Fibroblast of skin of left biceps (primary cell): ENCODE measurements at places on chromosomes 1 and 21.

GRCh38 chr1:18049228-18049627 lies 58.4 kb upstream of the IGSF21 start:
- DNase-seq: no peak

- no peak for DNase-seq
These were observed 15.2 kb downstream of the DDX20 start for GRCh38 chr1:111770916-111771315.

DNA sequence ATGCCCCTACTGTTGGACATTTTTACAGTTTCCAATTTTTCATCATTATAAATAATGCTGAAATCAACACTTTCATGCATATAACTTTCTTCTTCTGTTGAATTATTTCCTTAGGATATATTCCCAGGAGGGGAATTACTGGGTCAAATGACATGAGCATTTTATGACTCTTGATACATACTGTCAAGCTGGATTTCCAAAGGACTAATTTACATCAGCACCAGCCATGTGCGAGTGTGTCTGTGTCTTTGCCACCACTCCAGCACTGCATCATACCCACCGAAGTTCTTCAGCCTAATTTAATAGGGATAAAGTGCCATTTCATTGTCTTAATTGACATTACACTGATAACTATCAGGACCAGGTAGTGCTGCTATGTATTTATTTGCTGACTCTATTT lies 146.7 kb downstream of the CSMD2 start:
- DNase-seq: no peak

- DNase-seq: no peak
These were observed 144.1 kb upstream of the HOOK1 start for GRCh38 chr1:59670662-59671061.

DNA sequence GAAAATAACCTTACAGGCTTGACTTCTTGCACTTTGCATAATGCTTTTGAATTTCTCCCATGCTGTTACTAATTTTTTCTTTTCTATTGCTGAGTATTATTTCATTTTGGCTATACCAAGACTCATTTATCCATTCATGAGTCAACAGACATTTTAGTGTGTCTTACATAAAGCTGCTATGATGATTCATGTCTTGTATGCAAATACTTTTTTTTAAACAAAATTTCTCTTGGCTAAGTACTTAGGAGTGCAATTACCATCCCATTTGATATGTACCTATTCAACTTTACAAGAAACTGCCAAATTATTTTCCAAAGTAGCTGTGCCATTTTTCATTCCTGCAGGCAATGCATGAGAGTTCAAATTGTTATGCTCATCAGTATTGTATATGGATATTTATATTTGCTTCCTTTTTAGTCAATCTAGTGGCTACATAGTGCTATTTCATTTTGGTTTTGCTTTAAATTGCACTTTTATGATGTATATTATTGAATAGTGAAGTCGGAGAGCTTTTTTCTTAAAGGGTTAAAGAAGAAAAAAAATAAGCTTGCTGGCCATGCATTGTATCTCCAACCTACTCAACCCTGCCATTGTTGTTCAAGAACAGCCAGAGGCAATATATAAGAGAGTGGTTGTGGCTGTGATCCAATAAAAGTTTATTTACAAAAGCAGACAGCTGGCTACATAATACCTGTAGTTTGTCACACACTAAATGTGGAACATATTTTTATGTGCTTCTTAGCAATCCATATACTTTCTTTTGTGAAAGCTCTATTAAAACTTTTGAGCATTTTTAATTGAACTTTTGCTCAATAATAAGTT lies 862.8 kb downstream of the KCNT2 start:
- DNase-seq: no peak

- DNase-seq: no peak
These were observed 31.1 kb downstream of the A3GALT2 start for GRCh38 chr1:33289858-33290154.

DNA sequence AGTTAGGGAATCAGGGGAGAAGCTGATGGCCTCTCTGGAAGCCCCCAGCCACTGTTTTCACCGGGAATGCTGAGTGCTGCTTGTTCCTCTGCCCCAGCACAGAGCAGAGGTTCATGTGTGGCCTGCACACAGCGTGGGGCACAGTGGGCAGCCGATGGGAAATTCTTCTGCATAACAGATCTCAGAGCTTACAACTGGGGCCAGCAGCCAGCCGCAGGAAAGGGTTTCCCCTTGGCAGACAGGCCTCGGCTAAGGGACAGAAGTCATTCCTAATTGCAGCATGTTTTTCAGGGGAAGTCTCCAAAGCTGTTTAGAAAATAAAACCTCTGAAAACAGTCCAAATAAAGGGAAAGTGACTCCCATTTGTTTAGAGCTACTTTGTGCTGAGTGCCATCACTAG lies 22.6 kb downstream of the HMGB4 start:
- DNase-seq: no peak

DNA sequence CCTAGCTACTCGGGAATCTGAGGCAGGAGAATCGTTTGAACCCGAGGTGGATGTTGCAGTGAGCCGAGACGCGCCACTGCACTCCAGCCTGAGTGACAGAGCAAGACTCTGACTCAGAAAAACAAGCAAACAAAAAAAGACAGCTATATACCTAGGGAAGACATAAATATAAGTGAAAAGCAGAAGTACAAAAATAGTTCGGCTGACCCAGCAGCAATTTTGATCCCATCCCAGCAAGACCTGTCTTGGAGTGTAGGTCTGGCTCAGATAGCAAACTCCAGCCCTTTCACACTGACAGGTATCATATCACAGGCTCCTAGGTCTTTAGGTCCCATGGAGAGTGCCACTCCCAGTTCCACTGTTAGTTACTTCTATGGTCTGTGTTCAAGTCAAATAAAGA lies 14.6 kb downstream of the MTX1 start:
- no peak for DNase-seq

DNA sequence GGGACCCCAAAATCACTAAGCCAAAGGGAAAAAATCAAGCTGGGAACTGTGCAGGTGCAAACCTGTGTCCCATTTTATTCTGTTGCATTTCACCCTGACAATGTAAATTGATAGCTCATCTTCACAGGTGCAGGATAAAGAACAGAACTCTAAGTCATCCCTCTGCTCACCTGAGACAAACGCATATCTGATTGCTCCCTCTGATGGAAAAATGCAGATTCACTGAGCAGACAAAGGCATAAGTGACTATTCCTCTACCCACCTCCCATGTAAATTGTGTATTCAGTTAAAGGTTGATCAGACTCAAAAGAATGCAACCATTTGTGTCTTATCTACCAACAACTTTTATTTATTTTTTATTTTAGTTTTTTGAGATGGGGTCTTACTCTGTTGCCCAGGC lies 644.2 kb downstream of the PTPRU start:
- DNase-seq: no peak

DNA sequence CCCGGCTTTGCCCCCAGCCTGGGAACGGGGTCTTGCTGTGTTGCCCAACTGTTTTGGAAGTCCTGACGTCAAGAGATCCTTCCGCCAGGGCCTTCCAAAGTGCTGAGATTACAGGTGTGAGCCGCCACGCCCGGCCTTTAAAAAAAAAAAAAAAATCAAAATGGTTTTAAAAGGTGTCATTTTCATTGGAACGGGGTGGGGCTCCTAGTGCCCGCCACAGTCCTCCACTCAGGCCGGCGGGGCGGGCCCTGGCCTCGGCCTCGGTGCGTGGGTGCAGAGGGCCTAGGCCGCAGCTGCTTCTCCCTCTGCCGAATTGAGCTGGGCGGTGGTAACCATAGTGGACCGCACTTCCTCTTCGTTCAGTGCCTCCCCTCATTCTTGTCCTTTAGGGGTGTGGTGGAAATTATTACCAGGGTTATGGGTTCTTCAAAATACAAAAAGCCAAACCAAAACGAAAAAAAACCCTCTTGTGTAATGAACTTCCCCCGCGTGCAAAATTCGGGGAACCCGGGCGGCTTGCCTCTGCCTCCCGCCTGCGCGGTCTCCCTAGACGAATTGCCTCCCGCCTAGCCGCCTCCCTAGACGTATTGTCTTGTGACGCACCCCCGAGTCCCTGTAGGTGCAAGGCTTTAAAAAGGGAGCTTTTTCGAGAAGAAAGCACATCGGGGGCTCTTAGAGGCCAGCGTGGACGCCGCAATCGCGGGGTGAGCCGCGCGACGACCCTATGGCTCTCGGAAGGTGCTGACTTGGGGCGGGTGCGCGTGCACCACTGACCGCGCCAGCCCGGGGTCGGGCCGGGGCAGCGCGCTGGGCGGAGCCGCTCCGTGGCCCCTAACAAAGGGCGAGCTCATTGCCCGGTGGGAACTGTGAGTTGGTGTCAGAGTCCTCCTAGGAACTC lies 10.5 kb upstream of the SPEN start:
- DNase-seq: no peak

GRCh38 chr1:168621356-168621755 lies 45.0 kb downstream of the XCL1 start:
- DNase-seq: no peak

GRCh38 chr1:46284597-46285564 lies 18.5 kb downstream of the LRRC41 start:
- no peak for DNase-seq

- DNase-seq: no peak
These were observed 110.1 kb downstream of the POU2F1 start for GRCh38 chr1:167330601-167331293.

GRCh38 chr1:99855914-99856450 lies 5.8 kb downstream of the AGL start:
- no peak for DNase-seq

- DNase-seq: no peak
These were observed 13.5 kb downstream of the AZIN2 start for GRCh38 chr1:33094486-33094885.

- no peak for DNase-seq
These were observed 995 bp upstream of the KIF26B start for GRCh38 chr1:245153552-245154428.

- no peak for DNase-seq
These were observed 2.5 kb downstream of the AGO4 start for GRCh38 chr1:35810096-35810881.

DNA sequence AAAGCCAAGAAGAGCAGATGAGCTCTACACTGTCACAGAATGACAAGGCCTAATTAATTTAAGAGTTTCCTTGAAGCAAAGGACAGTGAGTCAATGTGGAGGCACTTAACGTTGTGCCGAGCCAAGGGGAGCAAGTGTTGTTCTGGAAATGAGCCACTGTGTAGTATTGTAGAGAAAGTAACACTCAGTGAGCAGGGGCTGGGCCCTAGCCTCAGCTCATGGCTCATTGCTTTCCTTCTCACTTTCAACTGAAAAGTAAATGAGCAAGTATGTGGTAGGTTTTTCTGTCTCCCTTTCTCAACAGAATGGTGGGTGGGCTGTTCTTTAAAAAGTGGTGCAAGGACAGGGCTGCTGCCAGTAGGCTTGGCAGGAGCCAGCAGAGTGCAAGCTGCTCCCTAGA lies 11.8 kb upstream of the KIAA0040 start:
- DNase-seq: no peak

DNA sequence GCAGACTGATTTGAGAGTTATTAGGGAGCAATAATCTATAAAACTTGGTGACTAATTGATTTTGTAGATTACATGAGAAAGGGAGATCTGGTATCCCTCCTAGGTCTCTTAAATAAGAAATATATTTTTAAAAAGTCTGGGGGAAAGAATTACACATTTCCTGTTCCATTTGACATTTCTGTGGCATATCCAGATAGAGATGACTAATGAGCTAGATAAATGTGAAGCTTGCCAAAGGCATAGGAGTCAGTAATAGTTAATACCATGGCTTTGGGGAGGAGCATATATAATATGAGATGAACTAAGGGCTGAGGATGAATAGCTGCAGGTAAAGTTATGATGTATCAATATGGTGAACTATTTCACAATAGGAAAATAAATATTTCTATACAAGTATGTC lies 663.7 kb downstream of the PTPRC start:
- no peak for DNase-seq

DNA sequence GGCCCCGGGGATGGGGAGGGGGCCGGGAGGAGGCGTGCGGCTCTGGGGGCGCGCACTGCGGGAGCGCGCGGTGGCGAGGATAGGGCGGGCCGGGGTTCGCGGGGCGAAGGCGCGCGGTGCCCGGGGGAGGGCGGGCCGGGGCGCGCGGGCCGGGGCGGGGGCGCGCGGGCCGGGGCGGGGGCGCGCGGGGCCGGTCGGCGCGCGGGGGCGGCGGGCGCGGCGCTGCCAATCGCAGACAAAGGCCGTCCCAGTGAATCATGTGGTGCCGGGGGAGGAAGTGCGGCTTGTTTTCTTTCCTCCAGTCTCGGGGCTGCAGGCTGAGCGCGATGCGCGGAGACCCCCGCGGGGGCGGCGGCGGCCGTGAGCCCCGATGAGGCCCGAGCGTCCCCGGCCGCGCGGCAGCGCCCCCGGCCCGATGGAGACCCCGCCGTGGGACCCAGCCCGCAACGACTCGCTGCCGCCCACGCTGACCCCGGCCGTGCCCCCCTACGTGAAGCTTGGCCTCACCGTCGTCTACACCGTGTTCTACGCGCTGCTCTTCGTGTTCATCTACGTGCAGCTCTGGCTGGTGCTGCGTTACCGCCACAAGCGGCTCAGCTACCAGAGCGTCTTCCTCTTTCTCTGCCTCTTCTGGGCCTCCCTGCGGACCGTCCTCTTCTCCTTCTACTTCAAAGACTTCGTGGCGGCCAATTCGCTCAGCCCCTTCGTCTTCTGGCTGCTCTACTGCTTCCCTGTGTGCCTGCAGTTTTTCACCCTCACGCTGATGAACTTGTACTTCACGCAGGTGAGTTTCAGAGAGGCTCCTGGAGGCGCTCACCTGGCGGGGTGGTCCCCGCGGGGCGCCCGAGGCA lies at the start of gene GPR137B:
GPR137B (plus strand) TSS at position 287 of the 851 bp plus-strand sequence; CDS start at position 371, 84 bp downstream.
- DNase-seq: no peak

DNA sequence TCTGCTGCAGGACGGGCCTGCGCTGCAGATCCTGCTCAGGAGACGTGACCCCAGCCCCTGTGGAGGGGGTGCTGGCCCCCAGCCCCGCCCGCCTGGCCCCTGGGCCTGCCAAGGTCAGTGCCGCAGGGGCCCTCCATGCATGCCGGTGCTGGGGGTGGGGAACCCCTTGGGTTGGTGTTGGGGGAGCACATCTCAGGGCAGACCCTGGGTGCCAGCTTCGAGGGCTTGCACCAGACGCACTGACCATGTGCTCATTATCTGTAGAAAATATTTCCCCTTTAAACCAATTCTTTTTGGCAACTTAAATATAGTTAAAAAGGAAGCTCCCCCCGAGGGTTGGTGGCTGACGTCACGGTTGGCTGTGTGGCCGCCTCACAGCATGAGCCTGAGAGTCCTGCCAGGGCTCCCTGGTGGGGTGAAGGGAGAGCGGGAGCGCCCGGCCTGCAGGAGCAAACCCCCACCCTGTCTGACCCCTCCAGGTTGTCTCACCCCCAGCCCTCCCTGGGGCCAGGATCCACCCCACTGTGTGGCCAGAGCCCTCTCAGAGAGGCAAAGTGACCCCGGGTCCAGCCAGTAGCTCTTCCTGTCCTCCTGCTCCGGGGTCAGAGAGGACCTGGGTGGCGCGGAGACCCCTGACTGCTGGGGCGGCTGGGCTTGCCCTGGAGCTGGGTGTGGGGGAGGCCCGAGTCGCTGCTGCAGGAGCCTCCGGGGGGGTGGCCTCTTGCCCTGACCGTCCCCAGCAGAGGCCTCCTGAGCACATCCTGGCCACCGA lies 5.3 kb upstream of the PFKL start:
- no peak for DNase-seq

DNA sequence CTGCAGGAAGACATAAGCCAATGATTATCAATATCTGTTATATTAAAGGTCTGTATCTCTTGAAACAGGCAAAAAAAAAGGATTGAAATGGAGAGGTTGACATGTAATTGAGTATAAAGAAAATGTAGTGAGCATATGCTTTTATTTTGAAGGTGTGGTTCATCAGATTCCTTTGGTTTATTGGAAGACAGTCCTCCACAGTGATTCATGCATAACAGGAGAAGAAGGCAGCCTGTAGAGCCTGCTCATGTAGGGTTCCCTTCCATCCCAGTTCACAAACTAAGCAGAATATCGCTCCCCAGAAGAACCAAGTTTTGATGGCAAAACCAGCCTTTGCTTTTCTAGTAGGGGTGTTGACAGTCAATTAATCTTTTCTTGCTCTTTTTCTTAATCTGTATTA lies 1016.8 kb upstream of the ADGRL4 start:
- DNase-seq: peak; percentile 0
